ENCODE measurements at places on chromosomes 4 and X.

GRCh38 chr4:569958-570667 lies 6.0 kb downstream of the TMEM271 start:
- no peaks in the 10 kb centered on the region for H3K4me1 ChIP-seq
- H3K27me3 ChIP-seq = peaks cover 85% of the 10 kb centered on the region
- H3K4me3 ChIP-seq = no peak overlapping the region
- H3K36me3 ChIP-seq = no peaks in the 10 kb centered on the region

- no peaks in the 10 kb centered on the region for H3K27me3 ChIP-seq
- peak; percentile 44 for ATAC-seq
- no peaks in the 10 kb centered on the region for H3K4me1 ChIP-seq
- no peak overlapping the region for H3K4me3 ChIP-seq
Measured at GRCh38 chr4:24885342-24885741, 27.5 kb downstream of the CCDC149 start.

GRCh38 chr4:109359040-109359646 lies 56.7 kb upstream of the COL25A1 start:
- no peaks in the 10 kb centered on the region for H3K27me3 ChIP-seq
- no peaks in the 10 kb centered on the region for H3K36me3 ChIP-seq
- no peak overlapping the region for H3K27ac ChIP-seq
- no peak for ATAC-seq
- H3K4me1 ChIP-seq = no peaks in the 10 kb centered on the region
- no peak overlapping the region for H3K4me3 ChIP-seq

- H3K27me3 ChIP-seq = no peaks in the 10 kb centered on the region
- no peak overlapping the region for H3K27ac ChIP-seq
- H3K4me1 ChIP-seq = no peaks in the 10 kb centered on the region
Measured at GRCh38 chrX:11346121-11346682, 53.0 kb downstream of the AMELX start.

- no peaks in the 10 kb centered on the region for H3K27me3 ChIP-seq
- peaks cover 34% of the 10 kb centered on the region for H3K4me1 ChIP-seq
- H3K27ac ChIP-seq = peak overlapping the region; percentile 68
- no peak for ATAC-seq
Measured at GRCh38 chr4:143351774-143352451, 15.2 kb downstream of the GAB1 start.

DNA sequence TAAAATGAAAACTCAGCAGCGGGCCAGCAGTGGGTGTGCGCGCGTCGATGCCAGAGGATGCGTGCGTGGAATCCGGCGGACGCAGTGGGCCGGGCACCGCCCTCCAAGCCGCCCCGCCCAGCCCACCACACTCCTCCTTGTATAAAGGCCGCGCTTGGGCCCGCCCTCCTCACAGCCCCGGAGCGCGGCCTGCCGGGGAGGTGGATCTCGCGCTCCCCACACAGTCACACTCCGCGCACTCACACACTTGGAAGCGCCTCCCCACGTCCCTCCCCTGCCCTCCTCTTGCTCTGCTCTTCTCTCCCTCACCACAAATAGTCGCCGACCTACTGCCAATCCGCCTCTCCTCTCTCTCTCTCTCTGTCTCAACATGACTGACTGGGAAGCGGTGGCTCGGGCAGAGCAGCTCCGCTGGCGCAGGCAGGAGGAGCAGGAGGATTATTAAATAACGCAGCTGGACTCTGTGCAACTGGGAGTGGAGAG lies at the start of gene CCSER1:
Gene CCSER1, plus strand, starts transcription at position 172 of the 483 bp plus-strand sequence.
- peak within 1 kb of the TSS; percentile 78 for H3K27ac ChIP-seq
- peak; percentile 93 for ATAC-seq
- H3K4me3 ChIP-seq = peak within 1 kb of the TSS; percentile 68
- no peaks in the 10 kb centered on the region for H3K36me3 ChIP-seq
- H3K27me3 ChIP-seq = no peaks in the 10 kb centered on the region
- H3K4me1 ChIP-seq = no peaks in the 10 kb centered on the region

GRCh38 chr4:74555231-74555630 lies 110.3 kb downstream of the AREG start:
- H3K27me3 ChIP-seq = no peaks in the 10 kb centered on the region
- no peaks in the 10 kb centered on the region for H3K4me1 ChIP-seq
- H3K27ac ChIP-seq = no peak overlapping the region
- ATAC-seq = no peak

GRCh38 chrX:14802943-14803710 lies 69.7 kb downstream of the FANCB start:
- H3K27ac ChIP-seq = no peak overlapping the region
- ATAC-seq = no peak
- no peaks in the 10 kb centered on the region for H3K27me3 ChIP-seq
- H3K4me3 ChIP-seq = no peak overlapping the region
- H3K4me1 ChIP-seq = no peaks in the 10 kb centered on the region
- H3K36me3 ChIP-seq = no peaks in the 10 kb centered on the region

DNA sequence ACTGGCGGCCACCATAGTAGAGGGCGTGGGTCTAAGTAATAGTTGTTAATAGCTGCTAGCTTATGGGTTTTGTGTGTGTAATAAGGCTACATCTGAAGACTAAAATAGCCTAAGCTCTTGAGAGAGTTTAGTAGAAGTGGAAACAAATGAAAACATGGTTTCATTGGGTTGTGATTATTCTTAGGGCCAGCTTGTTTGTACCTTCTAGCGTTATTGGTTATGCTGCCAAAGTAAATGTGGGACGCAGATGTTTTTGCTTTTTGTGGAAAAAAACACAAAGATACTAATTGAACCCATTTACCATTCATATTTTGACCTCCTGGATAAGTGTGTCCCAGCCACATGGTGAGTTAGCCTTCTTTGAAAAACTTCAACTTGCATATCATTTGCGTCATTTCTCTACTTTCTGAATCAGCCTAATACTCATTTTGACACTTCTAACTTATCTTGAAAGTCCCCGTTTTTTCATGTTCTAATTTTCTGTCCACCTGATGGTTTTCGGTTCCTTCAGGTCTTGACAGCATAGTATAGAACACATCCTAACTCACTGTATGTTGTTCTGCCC lies 305.3 kb downstream of the FRMPD4 start:
- H3K4me1 ChIP-seq = no peaks in the 10 kb centered on the region
- H3K36me3 ChIP-seq = no peaks in the 10 kb centered on the region
- no peak overlapping the region for H3K4me3 ChIP-seq
- no peak for ATAC-seq
- H3K27me3 ChIP-seq = no peaks in the 10 kb centered on the region

GRCh38 chrX:16822723-16823122 lies 36.5 kb downstream of the TXLNG start:
- ATAC-seq = no peak
- H3K27ac ChIP-seq = no peak overlapping the region
- H3K4me1 ChIP-seq = peaks cover 3% of the 10 kb centered on the region
- no peak overlapping the region for H3K4me3 ChIP-seq

DNA sequence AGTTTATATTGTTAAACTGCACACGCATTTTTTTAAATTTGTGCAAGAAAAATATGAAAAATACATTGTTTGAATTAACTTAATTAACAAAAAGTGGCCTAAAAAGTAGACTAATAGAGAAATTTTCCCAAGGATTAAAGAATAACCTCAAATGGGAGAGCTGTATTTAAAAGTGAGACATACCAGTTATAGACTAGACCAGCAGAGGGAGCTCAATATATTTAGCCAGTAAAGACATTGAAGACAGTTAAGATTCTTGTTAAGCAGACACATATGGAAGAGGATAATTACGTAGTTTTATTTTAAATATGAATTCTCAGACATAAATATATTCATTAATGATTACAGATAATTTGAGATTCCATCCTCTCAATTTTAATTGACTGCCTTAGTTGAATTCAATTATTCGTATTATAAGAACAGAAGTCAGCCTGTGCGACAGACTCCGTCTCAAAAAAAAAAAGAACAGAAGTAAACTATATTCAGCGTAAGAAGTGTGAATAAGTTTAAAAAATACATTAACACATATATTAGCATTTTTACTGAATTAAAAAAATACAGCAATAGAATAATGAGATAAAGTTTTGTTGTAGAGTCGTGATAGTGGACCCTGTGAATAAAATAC lies 64.8 kb downstream of the GLRA3 start:
- no peak overlapping the region for H3K27ac ChIP-seq
- no peaks in the 10 kb centered on the region for H3K27me3 ChIP-seq
- H3K36me3 ChIP-seq = no peaks in the 10 kb centered on the region
- no peak overlapping the region for H3K4me3 ChIP-seq

DNA sequence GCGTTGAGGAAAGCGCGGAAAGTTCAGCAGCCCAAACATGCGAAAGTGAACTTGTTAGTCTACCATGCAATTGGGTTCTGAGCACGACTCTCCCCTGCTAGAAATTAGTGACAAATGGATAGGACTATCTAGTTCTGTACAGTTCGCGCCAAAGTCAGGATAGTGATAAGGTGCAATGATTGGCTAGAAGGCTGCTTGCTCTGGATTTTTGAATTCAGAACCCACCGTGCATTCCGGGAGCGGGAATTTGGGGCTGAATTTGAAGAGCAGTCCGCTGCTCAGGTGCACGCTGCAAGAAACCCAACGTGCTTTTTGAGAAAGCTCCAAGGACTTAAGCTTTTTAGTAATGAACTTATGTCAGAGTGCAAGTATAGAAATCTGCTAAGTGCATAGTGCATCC lies 732 bp upstream of the ESX1 start:
- no peak overlapping the region for H3K27ac ChIP-seq
- ATAC-seq = no peak
- no peak overlapping the region for H3K4me3 ChIP-seq
- no peaks in the 10 kb centered on the region for H3K36me3 ChIP-seq
- H3K4me1 ChIP-seq = peaks cover 24% of the 10 kb centered on the region

- no peak overlapping the region for H3K4me3 ChIP-seq
- no peak overlapping the region for H3K27ac ChIP-seq
- no peak for ATAC-seq
- no peaks in the 10 kb centered on the region for H3K27me3 ChIP-seq
- no peaks in the 10 kb centered on the region for H3K4me1 ChIP-seq
- H3K36me3 ChIP-seq = no peaks in the 10 kb centered on the region
Measured at GRCh38 chr4:25060963-25061340, 30.2 kb upstream of the LGI2 start.

DNA sequence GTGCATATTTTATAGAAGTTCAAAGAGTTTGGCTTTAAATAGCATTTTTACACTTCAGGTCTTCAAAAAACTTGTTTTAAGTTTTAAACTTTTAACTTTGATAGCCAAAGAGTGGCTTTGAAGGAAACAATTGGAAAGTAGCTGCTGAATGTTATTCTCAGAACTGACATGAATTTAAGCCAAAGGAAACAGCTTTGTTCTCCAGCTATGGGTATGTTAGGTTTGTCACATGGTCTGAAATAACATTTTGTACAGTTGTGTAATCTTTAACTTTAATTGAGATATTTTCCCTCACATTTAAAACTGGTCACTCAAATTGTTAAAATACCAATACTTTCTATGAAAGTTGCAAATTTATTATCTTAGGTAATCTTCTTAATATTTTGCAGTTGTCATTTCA lies 564.7 kb downstream of the IL15 start:
- no peak for ATAC-seq
- H3K27ac ChIP-seq = no peak overlapping the region
- no peak overlapping the region for H3K4me3 ChIP-seq
- no peaks in the 10 kb centered on the region for H3K4me1 ChIP-seq

DNA sequence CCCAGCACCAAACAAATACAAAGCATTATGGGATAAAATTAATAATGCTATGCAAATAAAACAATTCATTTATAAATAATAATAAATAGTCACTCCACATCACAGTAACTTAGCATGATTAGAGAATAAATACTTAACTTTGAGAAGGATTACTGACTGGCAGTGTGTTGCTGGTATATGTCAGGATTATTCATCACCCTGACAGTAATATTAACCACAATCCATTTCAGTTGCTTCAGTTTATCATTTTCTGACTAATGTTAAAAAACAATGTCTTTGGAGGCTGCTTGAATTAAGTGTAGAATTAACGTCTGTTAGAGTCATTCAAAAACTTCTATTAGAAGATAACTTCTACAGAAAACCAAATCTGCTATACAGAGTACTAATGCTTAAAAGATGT lies 124.1 kb upstream of the MAB21L2 start:
- no peaks in the 10 kb centered on the region for H3K27me3 ChIP-seq
- H3K27ac ChIP-seq = no peak overlapping the region
- H3K4me1 ChIP-seq = no peaks in the 10 kb centered on the region

DNA sequence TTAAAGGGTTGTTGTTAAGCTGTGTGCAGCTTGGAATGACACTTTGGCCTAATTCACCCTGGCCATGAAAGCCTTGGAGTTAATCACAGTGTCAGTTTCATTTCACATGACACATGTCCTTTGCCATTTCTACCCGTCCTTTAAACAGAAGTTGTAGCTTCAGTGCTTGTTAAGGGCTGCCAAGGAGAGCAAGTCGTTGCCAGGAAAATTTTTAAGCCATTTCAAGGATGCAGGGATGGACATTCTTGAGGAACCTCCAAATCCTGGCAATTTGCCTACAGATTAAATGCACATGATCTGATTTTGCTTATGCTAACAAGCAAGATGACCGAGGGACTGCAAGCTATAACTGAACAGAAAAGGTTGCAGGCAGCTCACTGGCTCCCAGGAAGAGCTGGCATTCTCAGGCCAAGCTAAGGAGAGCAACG lies 40.5 kb downstream of the SETD7 start:
- no peak overlapping the region for H3K27ac ChIP-seq
- H3K27me3 ChIP-seq = no peaks in the 10 kb centered on the region
- H3K4me1 ChIP-seq = no peaks in the 10 kb centered on the region

GRCh38 chrX:22950269-22951266 lies 49.2 kb upstream of the DDX53 start:
- no peak overlapping the region for H3K4me3 ChIP-seq
- no peaks in the 10 kb centered on the region for H3K27me3 ChIP-seq
- ATAC-seq = no peak
- no peak overlapping the region for H3K27ac ChIP-seq
- no peaks in the 10 kb centered on the region for H3K36me3 ChIP-seq

- no peaks in the 10 kb centered on the region for H3K36me3 ChIP-seq
- H3K4me1 ChIP-seq = peaks cover 12% of the 10 kb centered on the region
- H3K4me3 ChIP-seq = no peak overlapping the region
- no peak for ATAC-seq
- H3K27ac ChIP-seq = no peak overlapping the region
Measured at GRCh38 chr4:148415500-148415899, 26.7 kb downstream of the NR3C2 start.

GRCh38 chrX:99909946-99910345 lies 500.1 kb downstream of the PCDH19 start:
- no peaks in the 10 kb centered on the region for H3K27me3 ChIP-seq
- H3K36me3 ChIP-seq = no peaks in the 10 kb centered on the region
- H3K4me3 ChIP-seq = no peak overlapping the region
- no peaks in the 10 kb centered on the region for H3K4me1 ChIP-seq
- no peak overlapping the region for H3K27ac ChIP-seq

- no peak overlapping the region for H3K4me3 ChIP-seq
- ATAC-seq = no peak
- H3K4me1 ChIP-seq = no peaks in the 10 kb centered on the region
- H3K27me3 ChIP-seq = no peaks in the 10 kb centered on the region
Measured at GRCh38 chr4:177759729-177760128, 317.5 kb upstream of the AGA start.

- H3K4me1 ChIP-seq = no peaks in the 10 kb centered on the region
- ATAC-seq = no peak
- H3K27me3 ChIP-seq = no peaks in the 10 kb centered on the region
- H3K36me3 ChIP-seq = no peaks in the 10 kb centered on the region
- no peak overlapping the region for H3K27ac ChIP-seq
Measured at GRCh38 chrX:23185951-23186350, 148.7 kb upstream of the PTCHD1 start.
